ENCODE measurements at places on chromosomes 7 and 10.

DNA sequence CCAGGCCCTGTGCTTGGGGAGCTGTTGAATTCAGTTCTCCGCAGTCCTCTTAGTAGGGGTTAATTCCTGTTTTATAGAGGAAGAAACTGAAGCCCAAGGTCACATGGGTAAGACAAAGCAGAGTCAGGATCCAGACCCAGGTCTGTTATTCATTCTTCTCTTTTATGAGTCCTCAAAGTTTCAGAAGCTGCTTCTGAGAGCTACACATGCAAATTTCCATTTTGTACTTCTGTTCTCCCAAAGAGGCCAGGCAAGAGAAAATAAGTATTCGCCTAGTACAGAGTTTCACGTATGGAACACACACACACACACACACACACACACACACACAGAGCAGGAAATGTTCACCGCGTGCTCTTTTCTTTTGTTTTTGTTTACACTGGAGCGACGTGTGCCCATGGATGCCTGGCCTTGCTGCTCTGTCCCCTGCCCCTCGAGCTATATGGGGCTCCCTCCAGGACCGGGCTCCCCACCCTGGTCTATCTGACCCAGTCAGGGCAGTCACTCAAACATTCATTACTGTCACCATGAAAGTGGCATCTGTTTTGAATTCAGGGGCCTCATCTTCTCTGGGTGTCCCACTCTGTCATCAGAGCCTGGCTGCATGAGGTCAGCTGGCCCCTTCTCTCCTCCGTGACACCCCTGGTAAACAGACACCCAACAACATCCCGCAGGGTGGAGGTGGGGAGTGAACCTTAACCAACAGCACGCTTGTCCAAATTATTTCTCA lies 84.4 kb downstream of the TNS3 start:
- DNase-seq = no peak

DNA sequence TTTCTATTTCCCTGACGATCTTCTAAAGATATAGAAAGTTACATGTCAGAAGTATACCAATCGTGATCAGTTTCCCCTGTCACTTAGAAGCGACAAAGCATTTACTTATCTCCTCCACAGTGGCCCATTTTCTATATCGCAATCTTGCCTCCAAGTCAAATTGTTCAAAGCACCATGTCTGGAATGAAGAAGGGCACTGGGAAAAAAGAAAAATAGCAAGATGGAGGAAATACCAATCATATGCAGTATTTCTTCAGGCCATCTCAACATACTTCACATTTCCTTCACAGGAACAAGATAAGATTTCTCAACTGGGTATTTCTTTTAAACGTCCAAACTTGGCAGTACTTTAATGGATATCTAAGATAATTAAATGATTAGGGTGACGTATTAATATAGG lies 63.3 kb upstream of the IL6 start:
- DNase-seq = no peak

DNA sequence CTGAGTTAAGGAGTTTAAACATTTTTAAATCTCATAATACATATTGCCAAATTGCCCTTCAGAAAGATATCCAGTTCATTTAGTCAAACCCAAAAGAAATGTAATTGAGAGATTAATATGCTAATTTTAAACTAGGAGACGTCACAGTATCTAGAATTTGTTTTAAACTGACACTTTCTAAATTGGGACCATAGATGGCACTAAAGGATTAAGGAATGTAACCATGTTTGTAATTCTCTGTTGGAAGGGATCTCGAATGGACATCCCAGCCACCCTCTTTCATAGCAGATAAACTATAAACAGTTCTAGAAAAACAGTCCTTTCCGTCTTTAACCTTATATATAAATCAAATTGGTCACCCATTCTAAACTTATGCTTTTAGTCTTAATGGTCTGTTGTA lies 30.0 kb upstream of the SAMD9L start:
- peak; percentile 47 for DNase-seq

DNA sequence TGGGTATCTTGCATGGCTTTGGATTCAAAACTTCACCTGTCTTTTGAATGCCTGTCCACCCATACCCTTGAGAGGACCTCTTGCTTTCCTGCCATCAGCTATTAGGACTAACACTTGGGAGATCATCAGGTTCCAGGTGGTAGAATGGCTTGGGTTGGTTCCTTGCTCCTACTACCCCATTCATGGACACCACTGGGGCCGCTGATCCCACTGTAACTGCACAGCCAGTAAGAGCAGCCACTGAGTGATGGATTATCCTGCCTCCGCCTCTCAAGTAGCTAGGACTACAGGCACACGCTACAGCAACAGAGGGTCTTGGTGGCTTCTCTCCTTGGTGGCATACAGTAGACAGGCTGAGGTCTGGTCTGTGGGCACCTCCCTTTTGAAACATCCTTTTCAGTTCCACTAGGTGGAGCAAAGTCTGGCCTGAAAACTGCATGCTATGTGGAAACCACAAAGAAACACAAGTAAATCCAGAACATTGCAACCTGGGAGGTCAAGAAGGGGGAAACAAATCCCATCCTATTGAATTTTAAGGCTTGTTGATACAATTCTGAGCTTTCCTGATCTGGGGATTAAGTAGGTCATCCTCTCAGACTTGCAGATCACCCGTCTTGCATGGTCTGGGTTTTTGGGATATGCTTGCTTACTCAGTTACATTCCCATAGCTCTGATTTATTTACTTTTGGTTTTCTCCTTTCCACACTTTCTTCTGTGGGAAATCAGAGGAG lies 9.4 kb downstream of the WBP1L start:
- peak; percentile 73 for DNase-seq

DNA sequence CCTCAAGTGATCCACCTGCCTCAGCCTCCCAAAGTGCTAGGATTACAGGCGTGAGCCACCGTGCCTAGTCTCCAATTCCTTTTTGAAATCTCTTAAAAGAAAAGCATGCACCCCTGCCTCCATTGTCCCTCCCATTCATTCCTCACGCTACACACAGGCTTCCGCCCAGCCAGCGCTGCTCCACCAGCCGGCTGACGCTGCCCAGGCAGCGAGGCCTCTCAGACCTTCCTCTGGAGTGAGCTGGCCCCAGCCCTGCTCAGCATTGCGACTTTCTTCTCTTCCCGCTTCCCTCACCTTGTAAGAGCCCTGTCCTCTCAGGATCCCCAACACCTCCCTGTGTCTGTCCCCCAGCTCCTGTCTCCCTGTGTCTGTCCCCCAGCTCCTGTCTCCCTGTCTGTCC lies 23.6 kb downstream of the RGS10 start:
- DNase-seq = no peak

GRCh38 chr10:5606864-5607263 lies 59.5 kb downstream of the ASB13 start:
- peak; percentile 22 for DNase-seq

DNA sequence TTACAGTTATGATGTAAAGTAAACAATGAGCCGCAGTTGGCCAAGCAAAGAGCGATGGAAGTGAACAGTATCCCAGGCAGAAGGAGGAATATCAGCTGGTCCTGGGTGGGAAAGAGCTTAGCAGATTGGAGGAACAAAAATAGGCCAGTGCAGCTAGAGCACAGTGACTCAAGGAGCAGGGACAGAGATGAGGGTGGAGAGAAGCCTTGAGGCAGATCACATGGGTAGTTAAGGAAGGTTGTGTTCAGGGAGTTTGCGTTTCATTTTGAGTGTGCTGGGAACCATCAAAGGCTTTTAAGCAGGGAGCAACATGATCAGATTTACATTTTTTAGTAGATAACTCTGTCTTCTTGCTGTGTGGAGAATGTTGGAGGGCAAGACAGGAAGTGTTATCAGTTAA lies 113.6 kb downstream of the OAT start:
- DNase-seq = no peak

GRCh38 chr10:79476645-79477044 lies 31.2 kb upstream of the ZCCHC24 start:
- DNase-seq = no peak

- DNase-seq = no peak
Measured at GRCh38 chr10:94218493-94219183, 144.1 kb downstream of the NOC3L start.

DNA sequence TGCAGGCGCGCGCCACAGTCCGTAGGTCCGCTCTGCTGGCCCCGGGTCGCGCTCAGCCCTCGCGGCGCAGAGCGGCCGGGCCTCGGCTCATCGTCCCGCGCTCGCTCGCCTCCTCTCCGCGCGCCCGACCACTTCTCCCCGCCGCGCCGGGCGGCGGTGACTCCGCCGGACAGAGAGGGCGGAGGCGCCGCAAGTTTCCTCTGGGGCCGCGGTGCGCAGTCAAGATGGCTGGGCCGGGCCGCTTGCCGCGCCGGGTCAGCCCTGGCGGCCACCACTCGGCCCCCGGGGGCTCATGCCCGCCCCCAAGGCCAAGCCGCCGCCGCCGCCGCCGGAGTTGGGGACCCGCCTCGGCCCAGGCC lies 441 bp downstream of the FZD8 start:
- DNase-seq = peak; percentile 56

- DNase-seq = peak; percentile 25
Measured at GRCh38 chr7:148185041-148185440, 405.5 kb upstream of the C7orf33 start.

GRCh38 chr7:79741684-79742083 lies 288.2 kb upstream of the MAGI2 start:
- DNase-seq = peak; percentile 39

DNA sequence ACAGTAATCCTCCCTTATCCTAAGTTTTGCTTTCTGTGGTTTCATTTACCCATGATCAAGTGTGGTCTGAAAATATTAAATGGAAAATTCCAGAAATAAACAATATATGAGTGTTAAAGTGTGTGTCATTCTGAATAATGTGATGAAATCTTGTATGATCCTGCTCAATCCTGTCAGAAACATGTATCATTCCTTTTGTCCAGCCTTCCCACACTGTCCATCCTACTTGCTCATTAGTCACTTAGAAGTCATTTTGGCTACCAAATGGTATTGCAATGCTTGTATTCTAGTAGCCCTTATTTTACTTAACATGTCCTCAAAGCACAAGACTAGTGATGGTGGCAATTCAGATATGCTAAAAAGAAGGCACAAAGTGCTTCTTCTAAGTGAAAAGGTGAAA lies 1211.2 kb upstream of the SORCS1 start:
- DNase-seq = peak; percentile 70

GRCh38 chr7:29434380-29434768 lies 129.3 kb upstream of the PRR15 start:
- no peak for DNase-seq

DNA sequence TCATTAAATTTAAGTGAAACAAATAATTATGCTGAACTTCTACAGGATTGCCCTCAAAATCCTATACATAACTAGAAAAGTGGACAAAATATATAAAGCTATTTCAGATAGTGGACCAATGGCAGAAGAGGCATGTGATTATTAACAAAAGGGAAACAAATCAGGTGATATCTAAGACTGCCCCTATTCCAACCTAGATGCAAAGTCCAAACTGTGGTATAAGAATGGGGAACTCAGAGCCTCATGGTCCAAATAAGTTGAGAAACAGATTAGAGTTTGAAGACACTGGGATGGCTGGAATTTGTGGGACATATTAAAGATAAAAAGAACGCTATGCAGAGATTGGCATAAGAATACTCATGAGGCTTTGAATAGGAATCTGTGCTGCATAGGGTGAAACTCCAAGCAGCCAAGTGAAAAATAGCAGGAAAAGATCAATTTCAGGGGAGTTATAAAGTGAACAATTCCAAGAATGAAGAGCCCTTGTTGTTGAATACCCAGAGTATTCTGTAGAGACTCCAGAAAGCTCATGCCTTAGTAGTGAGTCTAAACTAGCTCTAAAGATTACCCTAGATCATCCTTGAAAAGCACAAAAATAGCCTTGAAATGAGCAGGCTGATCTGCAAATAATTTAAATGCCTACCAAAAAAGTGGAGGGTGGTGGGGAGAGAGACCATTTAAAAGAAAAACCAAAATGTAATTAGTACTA lies 152.4 kb downstream of the IMMP2L start:
- no peak for DNase-seq

GRCh38 chr10:84429926-84430520 lies 101.6 kb downstream of the CCSER2 start:
- DNase-seq = peak; percentile 71

- DNase-seq = peak; percentile 84
Measured at GRCh38 chr10:124403548-124403947, 15.2 kb downstream of the OAT start.

DNA sequence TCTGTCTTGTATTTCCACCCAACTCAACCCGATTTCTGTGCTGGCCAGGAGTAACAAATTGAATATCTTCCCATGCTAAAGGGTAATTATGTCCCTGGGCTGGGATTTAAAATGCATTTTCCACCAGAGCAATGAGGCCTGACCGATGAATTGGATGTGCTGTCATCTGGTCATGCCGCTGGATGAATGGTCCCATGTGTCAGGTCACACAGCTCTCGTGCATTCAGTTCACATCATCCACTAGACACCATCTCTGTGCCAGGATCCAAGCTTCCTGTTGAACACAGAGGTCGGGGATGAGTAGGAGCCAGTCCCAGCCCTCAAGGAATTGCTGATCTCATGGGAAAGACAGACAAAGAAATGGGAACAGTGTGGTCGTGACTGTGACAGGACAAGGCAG lies 200.8 kb downstream of the ADRA2A start:
- DNase-seq = no peak

DNA sequence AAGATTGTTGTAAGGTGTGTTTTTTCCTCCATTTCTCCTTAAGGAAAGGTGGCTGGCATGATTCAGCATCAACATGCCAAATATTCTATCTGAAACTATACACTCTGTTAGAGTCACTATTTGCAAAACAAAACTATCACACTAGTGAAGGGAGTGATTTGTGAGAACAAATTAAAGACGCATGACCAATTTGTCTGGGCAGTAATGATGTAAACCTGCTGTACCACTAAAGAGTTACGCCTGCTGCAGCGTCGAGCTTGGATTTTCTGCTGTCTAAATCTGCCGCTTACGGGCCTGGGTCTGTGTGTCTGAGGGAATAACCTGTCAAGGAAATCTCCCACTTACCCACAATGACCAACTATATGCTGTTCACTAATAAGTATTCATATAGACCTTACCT lies 648.3 kb downstream of the PARD3 start:
- DNase-seq = no peak

- DNase-seq = no peak
Measured at GRCh38 chr10:84838851-84839250, 510.5 kb downstream of the CCSER2 start.

- peak; percentile 59 for DNase-seq
Measured at GRCh38 chr7:74289659-74290552, 699 bp downstream of the CLIP2 start.

DNA sequence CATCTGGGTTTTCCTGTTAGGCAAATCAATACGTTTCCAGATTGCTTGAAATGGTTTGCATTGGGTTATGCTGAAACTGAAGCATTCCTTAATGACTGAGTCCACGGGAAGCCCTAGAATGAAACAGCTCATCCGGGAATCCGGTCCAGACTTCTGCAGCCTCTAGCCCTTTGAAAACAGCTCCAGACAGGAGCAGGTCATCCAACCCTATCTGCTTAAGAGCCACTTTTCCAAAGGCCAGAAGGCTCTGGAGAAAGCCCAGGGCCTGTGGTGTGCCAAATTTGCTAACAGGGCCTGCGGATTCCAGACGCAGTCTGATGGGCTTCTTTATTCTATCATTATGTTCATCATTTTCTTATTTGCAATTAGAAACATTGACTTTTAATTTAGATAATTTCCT lies 265.4 kb downstream of the SKIDA1 start:
- DNase-seq = no peak

- DNase-seq = no peak
Measured at GRCh38 chr7:123994449-123994848, 38.4 kb downstream of the TMEM229A start.

All from ELR (cell line).